ENCODE measurements at places on chromosomes 5 and 9.

GRCh38 chr5:135533794-135534193, 2.0 kb downstream of the NEUROG1 start:
- DNase-seq = no peak

GRCh38 chr9:14760060-14760459, 37.5 kb upstream of the CER1 start:
- no peak for DNase-seq

DNA sequence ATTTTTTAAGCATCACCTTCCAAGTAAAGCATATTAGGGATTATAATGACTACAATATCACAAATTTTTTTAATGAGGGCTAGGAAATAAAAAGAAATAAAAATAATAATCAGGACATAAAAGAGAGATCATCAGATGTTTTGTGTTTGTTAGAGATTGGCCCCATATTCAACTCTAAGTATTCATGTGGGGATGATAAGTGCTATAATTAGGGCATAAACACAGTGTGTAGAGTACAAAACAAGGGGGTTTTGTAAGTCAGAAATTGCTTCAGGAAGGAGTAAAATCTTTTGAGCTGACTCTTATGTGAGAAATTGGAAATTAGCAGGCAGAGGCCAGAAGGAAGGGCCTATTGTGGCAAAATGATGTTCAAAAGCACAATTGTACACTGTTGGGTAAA, 127.3 kb downstream of the STARD4 start:
- no peak for DNase-seq

DNA sequence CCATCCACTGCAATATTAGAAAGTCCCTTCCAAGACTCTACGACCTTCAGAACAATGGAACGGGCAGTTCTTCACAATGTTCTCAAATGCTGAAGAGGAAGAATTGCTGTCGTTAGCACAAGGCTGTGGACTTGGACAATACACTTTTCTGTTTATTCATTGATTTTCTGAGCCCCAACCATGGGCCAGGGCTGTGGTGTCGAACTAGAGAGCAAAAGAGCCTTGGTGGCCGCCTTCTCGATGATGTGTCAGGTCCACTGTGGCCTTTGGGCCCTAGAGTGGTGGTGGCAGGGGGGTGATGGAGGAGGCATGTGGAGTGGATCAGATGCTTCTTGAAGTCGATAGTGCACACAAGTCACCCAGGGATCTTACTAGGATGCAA, 18.5 kb upstream of the KIF12 start:
- DNase-seq = no peak

DNA sequence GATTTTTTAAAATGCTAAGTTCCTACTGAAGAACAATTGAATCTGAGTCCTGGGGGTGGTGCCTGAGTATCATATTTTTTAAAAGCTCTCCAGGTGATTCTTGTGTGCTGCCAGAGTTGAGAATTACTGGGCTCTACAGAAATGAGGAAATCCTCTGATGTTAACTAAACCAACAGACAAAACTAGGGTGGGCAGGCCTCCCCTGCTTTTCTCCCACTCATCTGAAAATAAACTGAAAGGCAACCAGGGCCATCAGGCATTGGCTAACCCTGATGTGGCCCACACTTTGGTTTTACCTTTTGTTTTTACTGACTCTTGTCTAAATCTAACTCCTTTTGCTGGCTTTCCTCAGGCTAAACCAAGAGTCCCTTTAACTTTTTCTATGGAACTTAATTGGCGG, 13.3 kb upstream of the CTNNA1 start:
- DNase-seq = no peak

DNA sequence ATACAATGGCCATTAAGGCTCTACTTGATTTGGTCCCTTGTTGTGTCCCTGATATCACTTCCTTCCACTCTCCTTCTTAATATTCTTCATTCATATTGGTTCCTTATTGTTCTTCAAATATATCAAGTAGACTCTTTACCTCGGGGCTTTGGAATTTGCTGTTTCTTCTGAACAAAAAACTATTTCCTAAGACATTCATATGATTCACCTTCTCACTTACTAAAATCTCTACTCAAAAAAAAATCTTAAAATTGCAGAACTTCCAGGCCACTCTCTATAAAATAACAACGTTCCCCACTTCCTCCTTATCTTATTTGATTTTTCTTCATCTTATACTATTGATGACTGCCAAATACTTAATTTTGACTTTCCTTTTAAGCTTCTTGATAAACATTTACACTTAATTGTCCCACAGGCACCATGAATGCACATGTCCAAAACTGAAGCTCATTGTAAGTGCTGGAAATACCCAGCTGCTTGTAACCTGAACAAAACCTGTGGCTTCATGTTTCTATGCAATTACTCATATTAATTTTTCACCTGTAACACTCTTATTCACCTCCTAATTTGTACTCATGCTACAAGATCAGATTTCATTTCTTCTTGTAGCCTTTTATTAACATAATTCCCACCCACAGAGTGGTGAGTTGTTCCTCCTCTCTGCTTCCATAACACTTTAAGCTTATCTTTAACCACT, 58.4 kb upstream of the NUDT12 start:
- DNase-seq = no peak

GRCh38 chr5:171310819-171311321, 1.8 kb downstream of the TLX3 start:
- DNase-seq = no peak

- peak; percentile 56 for DNase-seq
Observed at GRCh38 chr9:109904666-109905065, 124.7 kb downstream of the PALM2AKAP2 start.

- DNase-seq = no peak
Observed at GRCh38 chr5:85205430-85205829, 820.8 kb upstream of the EDIL3 start.

DNA sequence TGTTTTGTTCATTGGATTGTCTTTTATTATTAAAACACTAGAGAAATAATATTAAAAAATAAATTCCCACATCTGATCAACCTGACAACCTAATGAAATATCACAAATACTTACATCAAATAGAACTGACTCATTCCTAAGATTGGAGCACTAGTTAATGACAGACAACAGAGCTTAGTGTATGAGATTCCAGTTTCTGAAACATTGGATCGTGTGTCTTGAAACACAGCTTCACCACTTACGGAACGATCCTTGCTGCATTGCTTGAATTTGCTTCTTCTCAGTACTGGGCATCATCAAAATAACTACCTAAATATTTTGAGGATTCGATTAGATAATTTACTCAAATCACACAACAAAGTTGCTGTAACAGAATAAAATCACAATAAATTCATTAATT, 667.2 kb upstream of the CDH18 start:
- DNase-seq = no peak

GRCh38 chr5:126450346-126450745, 27.1 kb downstream of the GRAMD2B start:
- DNase-seq = no peak

DNA sequence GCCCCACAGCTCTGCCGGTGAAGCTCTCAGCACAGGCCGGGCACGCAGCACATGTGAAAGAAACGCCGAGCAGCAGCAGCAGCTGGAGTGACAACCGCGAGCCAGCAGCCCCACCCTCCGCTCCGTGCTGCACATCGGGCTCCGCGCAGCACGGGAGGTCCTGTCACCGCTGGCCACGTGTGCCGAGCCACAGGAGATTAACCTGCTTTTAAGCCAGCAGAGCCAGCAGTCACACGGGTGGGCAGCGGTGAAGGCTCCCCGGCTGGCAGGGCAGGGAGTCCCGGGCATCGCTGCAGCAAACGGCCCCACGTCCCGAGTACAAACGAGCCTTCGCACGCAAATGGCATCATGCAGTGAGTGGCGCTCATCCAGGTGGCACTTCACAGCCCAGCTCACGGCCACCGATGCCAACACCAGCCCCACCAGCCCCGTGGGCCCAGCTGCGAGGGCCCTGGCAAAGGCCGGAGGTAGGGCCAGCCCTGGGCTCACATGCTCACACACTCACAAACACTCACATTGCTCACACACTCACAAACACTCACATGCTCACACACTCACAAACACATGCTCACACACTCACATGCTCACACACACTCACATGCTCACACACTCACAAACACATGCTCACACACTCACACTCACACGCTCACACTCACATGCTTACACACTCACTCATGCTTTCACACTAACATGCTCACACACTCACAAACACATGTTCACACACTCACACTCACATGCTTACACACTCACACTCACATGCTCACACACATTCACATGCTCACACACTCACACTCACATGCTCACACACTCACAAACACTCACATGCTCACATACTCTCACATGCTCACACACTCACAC, 11.1 kb downstream of the CCDC187 start:
- DNase-seq = no peak

DNA sequence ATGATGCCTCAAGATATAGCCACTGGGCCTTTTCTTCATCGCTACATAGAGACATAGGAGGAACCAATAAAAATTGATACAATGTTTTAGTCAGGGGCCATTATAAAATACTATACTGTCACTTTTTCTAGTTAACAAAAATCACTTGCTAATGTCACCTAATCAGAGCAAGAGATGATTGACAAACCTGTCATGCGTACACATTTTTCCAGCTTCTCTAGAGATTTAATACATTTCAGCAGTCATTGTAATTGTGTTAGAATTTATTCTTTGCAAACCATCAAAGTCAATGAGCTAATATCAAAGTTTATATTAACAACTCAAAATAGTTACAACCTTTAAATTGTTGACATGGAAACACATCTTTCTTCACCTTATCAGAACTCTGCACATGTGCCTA, 513.6 kb upstream of the SEMA6A start:
- no peak for DNase-seq

- no peak for DNase-seq
Observed at GRCh38 chr5:42953041-42953440, 87.1 kb downstream of the ANXA2R start.

DNA sequence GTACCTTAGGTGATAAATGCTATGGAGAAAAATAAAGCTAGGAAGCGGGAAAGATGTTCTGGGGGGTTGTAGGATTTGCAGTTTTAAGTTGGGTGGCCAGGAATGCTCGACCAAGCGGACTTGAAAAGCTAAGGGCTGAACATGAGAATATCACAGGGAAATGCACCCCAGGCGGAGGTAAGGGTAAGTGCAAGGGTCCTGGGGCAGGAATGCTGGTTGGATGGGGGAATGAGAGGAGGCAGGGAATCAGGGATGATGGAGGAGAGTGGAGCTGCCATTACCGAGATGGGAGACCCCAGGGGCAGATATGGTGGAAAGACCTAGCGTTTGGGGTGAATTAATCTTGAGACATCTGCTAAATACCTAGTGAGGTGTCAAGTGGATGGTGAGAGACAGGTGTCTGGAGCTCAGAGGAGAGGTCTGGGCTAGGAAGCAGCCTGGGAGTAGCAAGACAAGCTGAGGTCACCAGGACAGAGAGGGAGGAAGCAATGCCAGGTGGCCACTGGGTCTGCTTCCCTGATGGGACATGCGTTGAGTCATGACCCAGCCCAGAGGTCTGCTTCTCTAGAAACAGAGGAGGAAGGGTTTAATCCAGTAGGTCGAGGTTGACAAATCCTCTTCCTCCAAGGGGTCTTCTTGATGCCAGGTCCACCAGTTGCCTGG, 77.7 kb upstream of the ASS1 start:
- no peak for DNase-seq

- peak; percentile 37 for DNase-seq
Observed at GRCh38 chr9:105245029-105245890, 809 bp downstream of the SLC44A1 start.

DNA sequence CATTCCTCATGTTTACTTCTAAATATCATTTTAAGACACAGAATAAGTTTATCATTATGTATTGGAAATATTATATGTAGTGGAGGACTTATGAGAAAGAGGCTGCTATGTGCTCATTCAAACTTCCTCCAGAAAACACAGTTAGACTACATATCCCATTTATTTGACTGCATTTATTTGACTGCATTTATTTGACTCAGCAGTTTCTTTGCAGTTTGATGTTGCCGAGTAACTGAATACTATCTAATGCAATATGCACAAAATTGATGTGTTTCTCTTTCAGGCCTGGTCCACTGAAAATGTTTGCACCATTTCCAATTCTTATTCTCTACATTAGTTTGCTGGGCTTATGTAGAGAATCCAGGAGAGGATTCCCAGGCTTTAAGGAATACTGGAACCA, 89.9 kb upstream of the FBN2 start:
- DNase-seq = no peak

DNA sequence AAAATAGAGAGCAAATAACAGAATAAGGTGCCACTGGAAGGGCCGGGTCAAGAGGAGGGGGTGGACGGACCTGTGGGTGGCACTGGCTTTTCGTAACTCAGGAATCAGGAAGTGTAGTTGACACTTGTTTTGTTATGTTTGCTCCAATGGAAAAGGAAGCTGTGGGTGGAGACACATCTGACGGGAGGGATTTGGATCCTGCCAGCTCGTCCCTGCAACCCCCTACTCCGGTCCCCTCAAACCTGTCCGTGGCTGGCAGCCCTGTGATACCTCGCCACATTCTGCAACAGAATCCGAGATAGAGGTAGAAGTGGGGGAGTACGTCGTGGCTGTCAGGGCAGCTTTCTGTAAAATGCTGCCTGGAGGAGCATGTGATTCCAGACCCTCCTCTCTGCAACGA, 104.2 kb upstream of the IER5L start:
- DNase-seq = no peak

- DNase-seq = no peak
Observed at GRCh38 chr5:35342664-35343063, 112.4 kb upstream of the PRLR start.

GRCh38 chr5:94540856-94541494, 77.4 kb downstream of the KIAA0825 start:
- DNase-seq = no peak

- no peak for DNase-seq
Observed at GRCh38 chr5:149780043-149780737, 50.1 kb downstream of the PPARGC1B start.

DNA sequence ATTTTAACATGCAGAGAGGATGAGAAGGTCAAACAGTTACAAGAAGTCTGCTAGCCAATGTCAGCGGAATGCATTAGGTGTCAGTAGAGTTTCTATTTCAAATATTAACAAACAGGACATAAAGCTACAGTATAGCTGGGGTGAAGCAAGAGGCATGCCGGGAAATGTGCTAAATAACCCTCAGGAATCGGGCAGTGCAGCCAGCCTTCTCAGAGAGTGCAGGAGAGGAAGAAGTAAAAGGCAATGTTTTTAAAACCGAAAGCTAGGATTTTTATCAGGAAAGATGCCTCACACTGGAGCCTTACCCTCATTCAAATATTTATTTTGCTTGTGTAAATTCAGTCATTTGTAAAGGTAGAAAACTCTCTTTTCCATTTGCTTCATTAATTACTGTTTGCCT, 59.1 kb upstream of the SH3GL2 start:
- DNase-seq = peak; percentile 12

- peak; percentile 64 for DNase-seq
Observed at GRCh38 chr5:39224196-39224761, 4.9 kb upstream of the FYB1 start.
